Testis (tissue), 5 donors: ENCODE measurements at places on chromosomes 2 and 18.

DNA sequence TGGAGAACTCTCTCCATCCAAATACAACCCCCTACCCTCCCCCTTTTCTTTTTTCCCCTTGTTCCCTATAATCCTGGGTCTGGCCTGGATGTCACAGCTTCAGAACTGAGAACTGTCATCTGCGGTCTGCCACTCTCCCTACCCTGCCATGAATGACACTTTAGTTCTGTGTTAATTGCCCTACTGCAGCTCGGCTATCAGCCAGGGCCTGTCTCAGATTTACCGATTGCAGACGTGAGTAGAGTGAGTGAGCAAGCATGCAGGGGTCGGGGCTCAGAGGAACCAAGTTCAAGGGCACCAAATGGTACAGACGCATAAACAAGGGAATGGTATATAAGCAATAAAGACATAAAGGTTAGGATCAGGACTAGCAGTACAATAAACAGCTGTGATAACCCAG, 967.8 kb downstream of the BCL11A start:
- no peak for DNase-seq

DNA sequence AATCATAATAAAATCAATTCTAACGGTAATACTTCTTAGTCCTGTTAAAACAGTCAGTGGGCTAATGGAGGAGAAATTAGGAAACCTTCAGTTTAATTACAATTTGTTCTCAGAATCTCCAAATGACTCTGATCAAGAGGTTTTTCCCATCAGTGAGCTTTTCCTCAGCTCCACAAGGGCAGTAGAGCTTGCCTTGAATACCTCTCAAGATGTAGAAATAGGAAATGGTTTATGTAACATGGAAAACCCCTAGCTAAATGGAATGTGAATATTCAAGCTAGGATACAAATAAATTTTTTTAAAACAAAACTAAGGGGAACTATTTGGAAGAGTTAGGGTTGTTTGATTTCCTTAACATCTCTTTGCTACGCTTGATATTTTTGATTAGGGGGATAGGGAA, 87.5 kb downstream of the PLEKHM3 start:
- DNase-seq = no peak

GRCh38 chr18:76260941-76261472, 234.0 kb downstream of the ZNF516 start:
- peak; percentile 36 for DNase-seq

DNA sequence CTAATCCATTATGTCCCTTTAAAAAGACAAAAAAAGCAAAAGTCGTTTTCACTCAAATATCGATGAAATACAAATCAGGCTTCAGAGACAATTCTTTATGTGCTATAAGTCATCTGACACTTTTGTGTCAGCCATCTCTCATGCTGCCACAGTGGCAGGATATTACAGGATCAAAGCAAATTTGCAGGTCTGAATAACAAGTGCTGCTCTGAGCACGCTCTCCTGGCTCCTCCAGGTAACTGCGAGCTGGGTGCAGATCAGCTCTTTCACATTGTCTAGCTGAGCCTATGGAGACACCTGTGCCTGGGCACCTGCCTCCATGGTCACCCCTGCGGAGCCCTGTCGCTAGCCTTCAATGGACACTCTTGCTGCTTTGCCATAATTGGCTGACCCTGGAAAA, 250.2 kb upstream of the RAB12 start:
- DNase-seq = no peak

- no peak for DNase-seq
Observed at GRCh38 chr2:155145758-155146229, 447.3 kb downstream of the KCNJ3 start.

- peak; percentile 40 for DNase-seq
Observed at GRCh38 chr18:26510337-26510736, 38.0 kb downstream of the KCTD1 start.

DNA sequence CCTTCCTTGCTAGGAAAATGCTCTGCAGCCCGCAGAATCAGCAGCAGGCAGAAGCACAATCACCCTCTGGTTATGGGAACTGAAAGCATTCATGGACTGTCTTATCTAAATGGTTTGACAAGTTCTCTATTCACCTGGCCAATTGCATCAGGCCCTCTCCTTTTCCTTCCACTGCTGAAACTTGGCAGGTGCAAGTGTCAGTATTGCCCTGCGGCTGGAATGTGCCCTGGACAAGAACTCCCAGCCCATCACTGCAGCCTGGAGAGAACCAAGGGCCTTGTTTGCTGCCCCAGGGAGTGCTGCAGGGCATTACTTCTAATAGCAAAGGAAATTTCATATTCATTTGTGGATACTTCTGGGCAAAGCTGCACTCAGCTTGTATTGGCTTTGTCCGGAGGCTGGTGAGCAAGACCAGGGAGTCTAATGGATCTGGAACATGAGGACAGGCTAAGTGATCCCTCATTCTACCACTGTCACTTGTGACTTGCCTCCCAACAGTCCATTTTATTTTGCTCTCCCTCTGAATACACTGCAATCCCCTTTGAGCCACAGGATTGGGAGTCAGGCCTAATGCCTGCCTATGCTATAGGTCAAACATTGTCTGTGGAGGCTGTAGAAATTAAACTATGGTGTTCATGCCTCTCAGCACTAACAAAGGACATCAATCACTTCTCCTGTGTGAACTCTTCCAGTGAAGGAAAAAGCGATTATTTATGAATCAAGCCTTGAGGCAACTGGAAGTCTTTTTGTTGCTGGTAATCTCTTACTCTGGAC, 116.9 kb downstream of the LYPD6B start:
- DNase-seq = no peak

DNA sequence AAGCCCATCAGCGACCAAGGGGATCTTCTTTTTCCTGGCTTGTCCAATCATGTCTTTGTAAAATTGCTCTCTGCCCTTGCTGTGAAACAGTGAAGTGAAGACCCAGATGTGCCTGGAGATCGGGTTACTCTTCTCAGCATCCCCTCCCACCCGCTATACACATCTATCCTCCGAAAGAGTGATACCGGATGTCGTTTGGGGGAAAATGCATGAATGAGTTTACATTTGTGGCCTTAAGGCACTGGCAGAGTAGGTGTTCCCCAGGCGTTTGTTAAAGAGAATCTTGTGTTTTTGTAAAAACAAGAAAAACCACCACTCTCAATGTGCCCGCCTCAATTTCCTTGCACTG, 528.3 kb downstream of the CMPK2 start:
- no peak for DNase-seq

DNA sequence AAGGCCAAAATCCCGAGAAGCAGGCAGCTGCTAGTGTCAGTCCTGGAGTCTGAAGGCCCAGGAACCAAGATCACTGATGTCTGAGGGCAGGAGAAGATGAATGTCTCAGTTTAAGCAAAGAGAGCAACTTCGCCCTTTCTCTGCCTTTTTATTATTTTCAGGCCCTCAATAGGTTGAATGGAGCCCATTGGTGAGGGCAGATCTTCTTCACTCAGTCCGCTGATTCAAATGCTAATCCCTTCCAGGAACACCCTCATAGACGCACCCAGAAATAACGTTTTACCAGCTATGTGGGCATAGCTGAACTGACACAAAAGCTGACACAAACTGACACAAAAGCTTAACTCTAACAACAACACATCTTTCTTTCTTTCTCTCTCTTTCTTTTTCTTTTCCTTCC, 78.0 kb upstream of the KCNJ3 start:
- no peak for DNase-seq

DNA sequence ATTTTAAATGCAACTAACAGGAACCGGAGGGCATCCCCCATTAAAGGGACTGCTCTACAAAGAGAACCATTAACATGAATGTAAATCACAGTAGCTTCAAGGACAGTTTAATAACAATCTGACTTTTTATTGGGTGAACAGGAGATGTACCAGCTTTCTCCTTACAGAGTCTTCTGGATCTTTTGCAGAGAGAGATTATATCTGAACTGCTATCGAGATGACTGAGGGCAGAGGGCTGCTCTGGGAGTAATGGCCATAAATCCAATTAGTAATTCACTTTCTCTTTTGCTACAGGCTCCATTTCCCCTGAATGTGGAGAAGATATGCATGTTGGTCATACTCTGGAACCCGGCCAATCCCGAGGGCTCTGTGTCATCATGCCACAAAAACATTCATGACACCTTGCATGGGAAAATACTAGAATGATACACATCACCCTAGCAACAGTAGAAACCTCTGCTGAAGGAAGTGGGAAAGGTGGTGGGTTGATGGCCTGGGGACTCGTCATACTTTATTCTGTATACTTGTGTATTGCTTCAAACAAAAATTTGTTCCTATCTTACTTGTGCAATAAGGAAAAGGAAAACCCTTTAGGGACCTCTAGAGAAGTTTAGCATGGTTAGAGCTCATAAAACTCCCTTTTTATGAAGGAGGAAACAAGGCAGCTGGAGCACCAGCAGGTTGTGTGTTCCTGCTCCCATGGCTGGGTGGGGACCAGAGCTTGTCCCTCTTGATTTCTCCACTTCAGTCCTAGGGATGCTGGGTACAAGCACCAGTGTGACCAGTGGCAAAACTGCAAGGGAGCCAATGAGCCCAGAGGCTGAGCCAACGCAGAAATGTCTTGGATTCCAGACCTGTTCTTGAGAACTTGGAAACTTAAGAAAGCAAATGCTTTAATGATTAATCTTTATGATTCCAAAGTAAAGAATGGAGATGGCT, 26.0 kb downstream of the CTAGE1 start:
- no peak for DNase-seq

DNA sequence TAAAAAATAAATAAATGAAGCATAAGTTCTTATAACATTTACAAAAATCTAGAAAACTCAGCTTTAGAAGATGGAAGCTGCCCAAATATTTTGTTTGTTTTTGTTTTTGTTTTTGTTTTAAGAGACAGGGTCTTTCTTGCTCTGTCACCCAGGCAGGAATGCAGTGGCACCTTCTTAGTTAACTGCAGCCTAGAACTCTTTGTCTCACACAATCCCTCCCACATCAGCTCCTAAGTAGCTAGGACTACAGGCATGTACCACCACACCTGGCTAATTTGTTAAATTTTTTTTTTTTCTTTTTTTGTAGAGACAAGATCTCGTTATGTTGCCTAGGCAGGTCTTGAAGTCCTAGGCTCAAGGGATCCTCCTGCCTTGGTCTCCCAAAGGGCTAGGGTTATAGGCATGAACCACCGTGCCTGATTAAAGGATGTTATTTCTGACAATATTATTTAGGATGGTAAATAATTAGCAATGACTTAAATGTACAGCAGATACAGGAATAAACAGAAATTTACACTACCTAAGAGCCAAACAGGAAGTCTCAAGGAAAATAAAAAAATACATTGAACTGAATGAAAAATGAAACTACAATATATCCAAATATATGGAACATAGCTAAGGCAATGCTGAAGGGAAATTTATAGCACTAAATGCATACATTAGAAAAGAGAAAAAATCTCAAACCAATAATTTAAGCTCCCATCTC, 17.2 kb downstream of the SESTD1 start:
- DNase-seq = no peak

GRCh38 chr2:135948642-135949355, 36.6 kb downstream of the DARS1 start:
- no peak for DNase-seq

- DNase-seq = no peak
Observed at GRCh38 chr18:12283666-12284065, 24.4 kb upstream of the TUBB6 start.

DNA sequence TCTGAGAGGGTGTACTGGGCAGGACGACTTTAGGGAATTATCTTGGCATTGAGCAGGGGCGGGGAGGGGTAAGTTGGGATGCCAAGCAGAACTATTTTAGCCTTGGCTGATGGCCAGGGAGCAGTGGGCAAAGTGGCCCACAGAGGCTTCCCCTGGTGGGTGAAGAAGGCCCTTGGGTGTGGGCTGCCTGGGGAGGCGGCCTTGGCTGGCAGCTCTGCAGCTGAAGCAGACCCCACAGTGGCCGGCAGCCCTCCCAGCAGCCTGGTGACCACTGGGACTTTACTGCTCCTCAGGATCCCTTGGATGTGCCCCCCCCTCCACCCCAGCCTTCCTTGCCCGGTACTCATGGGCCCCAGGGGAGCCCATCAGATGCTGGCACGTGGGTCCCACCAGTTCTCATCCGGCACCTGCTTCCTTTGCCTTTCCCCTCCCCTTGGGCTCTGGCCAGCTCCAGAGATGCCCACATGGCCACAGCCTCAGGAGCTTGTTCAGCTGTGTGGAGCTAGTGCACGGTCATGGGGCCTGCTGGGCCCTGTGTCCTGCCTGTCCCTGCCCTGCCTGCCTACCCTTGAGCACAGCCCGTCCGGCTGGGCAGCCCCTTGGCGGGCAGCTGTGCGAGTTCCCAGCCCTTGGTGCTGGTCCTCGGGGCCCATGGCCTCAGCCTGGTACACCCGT, 122.1 kb upstream of the HS6ST1 start:
- DNase-seq = peak; percentile 12

- no peak for DNase-seq
Observed at GRCh38 chr2:10798783-10799182, 13.8 kb downstream of the PDIA6 start.

- peak; percentile 32 for DNase-seq
Observed at GRCh38 chr2:9423922-9424272, 443 bp downstream of the CPSF3 start.

DNA sequence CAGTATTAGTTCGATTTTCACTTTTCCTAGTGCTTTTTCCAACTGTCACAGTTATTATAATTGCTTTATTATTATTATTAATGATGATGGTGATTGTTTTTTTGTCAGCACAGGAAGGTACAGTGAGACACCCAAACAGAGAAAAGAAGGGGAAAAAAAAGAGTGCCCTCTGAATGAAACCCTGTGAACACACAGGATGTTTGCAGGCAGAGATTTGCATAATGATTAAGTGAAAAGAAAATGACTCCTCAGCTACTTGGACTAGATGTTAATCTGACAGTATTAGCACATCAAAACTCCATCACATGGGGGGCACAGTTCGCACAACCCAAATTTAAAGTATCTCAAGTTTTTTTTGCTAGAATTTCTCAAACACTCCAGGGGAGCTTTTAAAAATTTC, 32.9 kb downstream of the ADD2 start:
- no peak for DNase-seq

DNA sequence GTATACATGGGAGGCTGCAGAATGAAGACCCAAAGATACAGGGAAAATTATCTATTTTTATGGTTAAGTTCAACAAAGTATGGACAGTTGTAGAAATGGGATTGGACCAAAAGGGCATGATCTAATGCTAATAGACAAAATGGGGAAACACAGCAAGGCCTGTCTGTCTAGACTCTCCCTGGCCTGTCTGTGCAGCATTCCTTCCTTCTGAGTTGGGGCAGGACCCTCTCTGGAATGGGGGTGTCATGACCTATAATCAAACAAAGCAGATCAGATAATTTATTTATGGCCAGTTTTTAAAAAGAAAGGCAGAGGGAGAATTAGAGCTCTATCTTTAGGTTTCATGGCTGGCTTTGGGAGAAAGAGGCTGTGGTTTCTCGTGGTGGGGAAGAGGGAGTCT, 104.4 kb downstream of the CTIF start:
- no peak for DNase-seq
